ENCODE measurements at places on chromosomes 6 and 20. TPM values are rescaled to one million over a fixed set of nuclear protein-coding genes. Genes with fewer than 3 reads are reported as not detected.

GRCh38 chr20:62970307-62971210 is 18.1 kb downstream of the SLC17A9 start:
- no peak for DNase-seq

- no peak for DNase-seq
These were observed 86.7 kb downstream of the SCML4 start for GRCh38 chr6:107737397-107737793.

Gene SERAC1
- 10.7 TPM for total RNA-seq

DNA sequence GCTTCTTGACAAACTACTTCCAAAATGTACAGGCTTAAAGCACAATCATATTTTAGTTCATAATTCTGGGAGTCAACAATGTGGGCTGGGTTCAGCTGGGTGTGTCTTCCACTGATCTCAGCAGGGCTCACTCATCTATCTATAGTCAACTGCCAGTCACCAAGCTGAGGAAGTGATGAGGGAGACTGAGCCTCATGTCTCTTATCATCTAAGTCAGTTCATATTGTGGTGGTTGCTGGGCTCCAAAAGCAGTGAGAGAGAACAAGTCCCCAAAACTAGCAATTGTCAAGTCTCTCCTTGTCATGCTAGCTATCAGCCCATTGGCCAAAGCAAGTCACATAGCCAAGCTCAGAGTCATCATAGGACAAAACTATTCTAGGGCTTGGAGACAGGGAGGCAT is 465.9 kb upstream of the ARID1B start:
- no peak for DNase-seq

GRCh38 chr6:16647422-16647821 is 113.8 kb downstream of the ATXN1 start:
- no peak for DNase-seq

DNA sequence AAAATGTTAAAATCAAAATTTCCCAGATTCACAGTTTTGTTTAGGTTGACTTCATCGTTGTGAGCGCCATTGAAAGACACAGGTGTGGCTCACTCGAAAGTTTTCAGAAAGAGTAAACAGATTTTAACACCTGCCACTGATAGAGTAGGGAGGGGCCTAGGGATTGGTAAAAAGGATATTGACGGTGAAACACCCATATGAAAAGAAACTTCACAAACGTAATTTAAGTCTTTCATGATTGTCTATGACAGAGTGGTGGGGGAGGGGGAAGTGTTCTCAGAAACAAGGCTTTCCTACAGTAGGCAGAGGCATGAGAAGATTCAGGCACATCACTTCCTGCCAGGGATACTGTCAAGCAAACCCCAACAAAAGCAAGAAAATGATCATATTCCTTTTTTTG is 101.4 kb downstream of the PERP start:
- no peak for DNase-seq

DNA sequence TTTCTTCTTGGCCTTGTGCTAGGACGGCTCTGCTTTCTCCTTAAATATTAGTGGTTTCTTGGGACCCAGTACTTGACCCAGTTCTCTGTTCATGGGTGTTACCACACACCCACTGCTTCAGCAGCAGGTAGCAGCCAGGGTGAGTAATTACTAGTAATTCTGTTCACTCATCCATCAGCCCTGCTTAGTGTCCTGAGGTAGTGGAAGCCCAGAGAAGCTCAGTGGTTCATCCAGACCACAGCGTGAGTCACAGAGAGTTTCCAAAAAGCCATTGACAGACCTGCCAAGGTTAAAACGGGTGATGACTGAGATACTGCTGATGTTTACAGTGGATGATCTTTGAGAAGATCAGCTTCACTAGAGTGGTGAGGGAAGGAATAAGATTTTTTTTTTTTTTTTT is 51.7 kb upstream of the HINT3 start:
- DNase-seq = no peak

Gene LST1
- total RNA-seq = not detected

DNA sequence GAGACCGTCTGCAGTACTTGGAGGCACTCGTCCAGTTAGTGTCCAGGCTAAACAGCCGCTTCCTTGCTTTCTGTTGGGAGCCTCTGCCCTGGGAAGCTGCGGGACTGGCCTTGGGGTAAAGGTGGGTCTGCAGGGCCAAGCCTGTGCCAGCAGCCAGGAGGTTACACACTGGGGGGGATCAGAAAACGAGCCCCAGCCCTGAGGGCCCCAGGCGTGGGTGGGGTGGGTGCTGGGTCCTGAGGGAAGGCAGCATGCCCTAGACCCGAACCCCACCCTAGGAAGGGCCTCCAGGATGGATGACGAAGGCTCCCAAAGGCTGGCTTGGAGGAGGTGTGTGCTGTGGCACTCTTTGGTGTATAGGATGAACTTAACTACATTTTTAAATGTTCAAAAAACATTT is 335.2 kb downstream of the ZFAND3 start:
- DNase-seq = peak; percentile 16

GRCh38 chr20:1998715-1999114 is 4.9 kb upstream of the PDYN start:
- no peak for DNase-seq

Gene NRSN1
- not detected for total RNA-seq

Gene LY6G6D
- not detected for total RNA-seq

DNA sequence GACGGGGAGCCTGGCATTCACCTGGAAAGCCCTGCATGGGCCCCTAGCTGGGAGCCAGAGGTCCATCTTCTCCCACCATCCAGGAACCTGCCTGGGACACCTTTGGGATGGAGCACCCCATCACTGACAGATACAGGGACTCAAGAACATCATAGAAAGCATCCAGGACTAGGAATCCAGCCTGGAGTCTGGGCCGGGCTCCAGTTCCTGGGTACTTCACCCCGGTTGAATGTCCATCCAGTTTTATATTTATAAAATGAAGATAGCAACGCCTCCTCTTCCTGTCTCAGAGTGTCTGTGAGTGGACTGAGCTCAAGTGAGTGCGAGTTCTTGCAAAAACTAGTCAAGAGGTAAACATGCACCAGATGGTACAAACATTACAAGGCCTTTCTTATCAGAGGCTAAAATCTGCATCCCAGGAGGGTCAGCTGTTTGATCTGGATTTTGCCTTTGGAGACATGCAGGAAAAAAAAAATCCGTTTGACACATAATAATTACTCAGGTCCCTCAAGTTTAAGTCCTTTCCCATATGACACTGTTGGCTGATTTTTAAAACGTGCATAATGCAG is 27.4 kb downstream of the ZC3H12D start:
- no peak for DNase-seq

Gene ADAM33
- under 0.01 TPM for total RNA-seq

DNA sequence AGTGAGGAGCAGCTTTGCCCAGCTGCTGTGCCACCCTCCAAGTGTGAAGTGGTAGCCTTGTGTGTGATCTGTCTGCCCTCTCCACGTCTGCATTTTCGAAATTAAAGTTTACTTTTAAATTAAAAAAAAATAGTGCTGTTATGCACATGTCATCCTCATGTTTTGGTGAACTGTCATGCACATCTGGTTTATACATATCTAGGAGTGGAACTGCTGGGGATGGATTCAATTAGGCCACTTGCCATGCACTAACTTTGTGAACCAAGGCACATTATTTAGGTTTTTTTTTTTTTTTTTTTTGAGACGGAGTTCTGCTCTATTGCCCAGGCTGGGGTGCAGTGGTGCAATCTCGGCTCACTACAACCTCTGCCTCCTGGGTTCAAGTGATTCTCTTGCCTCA is 3.6 kb downstream of the GTSF1L start:
- DNase-seq = no peak

GRCh38 chr6:69780585-69781178 is 16.1 kb downstream of the LMBRD1 start:
- DNase-seq = no peak

DNA sequence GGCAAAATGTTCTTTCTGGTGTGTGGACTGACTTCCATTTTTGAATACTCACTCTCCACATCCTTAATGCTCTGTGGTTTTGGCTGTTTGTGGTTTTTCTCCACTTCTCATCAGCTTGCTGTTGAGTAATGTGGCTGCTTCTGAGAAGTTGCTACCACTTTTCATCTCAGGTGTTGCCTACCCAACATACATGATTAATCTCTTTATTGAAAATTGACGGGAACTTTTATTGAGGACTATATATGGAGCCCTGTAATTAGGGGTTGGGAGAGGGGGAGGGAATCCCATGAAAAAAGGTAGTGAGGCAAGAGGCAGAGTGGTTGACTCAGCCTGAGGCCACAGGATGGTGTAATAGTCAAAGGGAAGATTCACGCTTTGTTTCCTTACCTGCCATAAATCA is 17.6 kb downstream of the IL22RA2 start:
- no peak for DNase-seq

Gene KIF6
- 0.13 TPM for total RNA-seq

Gene TXLNB
- total RNA-seq = 0.51 TPM

Gene EDN3
- not detected for total RNA-seq

DNA sequence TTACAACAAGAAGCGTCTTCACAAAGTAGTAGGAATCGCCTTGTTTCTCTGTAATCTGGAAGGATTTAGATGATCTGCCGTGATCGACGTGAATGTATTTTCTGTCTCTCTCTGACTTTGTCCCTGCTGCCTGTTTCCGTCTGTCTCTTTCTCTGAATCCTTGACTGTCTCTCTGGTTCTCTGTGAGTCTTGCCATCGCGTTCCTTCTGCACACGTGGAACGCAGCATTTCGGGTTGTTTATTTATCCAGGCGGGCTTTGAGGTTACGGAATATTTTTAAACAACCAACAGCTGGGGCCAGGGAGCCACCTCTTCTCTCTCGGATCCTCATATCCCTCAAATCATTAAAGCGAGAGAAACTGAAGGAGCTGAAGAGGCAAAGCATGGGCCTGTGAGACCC is 215.9 kb downstream of the ZDHHC14 start:
- no peak for DNase-seq

Gene OR2J3
- total RNA-seq = not detected

Gene RPL7L1
- total RNA-seq = 85.9 TPM

DNA sequence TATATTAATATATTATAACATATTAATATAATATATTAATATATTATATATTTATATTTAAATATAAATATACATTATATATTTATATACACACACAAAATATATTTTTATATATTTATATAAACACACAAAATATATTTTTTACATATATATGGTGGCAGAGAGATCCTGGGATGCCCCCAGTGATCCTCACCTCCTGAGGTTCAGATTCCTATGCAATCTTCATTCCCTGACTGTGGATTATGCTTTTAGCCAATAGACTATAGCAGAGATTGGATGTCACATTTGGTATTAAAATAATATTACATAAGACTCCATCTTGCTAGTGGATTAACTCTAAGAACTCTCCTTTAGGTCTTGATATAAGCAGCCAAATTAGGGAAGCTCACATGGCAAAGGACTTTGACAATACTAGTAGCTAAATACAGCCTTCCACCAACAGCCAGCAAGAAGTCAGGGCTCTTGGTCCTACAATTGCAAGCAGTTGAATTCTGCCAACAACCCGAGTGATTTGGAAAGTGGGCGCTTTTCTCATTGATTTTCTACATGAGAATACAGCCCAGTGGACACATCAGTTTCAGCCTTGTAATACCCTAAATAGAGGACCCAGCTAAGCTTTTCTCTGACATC is 681.0 kb downstream of the C6orf118 start:
- DNase-seq = no peak

DNA sequence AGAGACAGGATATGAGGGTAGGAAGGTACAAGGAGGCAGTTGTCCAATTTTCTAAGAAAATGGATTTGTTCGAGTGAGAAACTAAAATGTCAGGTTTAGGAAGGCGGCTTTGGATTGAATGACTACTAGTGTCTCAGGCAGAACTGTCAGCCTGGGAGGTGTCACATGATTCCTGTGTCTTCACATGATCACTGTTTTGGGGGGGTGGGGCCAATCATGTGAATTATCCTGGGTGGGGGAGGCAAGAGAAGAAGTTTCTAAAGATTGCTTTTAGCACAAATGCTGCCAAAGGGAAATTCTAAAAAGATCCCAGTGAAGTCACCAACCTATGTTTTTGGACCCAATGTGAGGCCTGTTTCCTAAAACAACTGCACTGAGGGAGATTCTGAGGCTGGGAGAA is 2.3 kb downstream of the SIRPA start:
- no peak for DNase-seq

- DNase-seq = no peak
These were observed 66.4 kb upstream of the SMIM28 start for GRCh38 chr6:138311268-138311667.

DNA sequence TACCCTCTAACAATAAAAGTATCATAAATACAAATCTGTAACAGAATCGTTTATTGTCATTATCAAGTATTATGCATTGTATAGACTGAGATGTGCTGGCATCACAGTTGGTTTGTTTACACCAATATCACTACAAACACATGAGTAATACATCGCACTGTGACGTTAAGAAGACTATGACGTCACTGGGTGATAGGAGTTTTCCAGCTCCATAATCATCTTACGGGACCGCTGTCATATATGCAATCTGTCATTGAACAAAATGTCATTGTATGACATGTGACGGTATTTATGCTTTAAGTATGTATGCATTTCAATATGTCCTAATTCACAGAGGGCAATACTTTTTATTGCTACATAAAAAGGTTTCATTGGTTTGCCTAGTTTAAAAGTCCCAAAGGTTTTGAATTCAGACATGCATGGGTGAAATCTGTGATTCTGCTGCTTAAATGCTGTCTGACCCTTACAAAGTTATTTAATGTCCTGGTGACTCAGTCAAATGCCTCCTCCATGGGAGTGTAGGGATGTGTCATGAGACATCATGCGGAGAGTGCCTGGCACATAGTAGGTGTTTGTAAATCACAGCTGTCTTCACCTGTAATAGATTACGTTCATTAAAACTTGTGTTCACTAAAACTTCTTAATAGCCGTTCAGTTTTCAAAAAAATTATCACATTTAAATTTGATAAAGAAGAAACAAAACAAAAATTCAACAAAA is 160.7 kb upstream of the PDE10A start:
- no peak for DNase-seq

- DNase-seq = no peak
These were observed 671 bp downstream of the TAPBP start for GRCh38 chr6:33313105-33313708.

Gene MICB
- total RNA-seq = 8.3 TPM

DNA sequence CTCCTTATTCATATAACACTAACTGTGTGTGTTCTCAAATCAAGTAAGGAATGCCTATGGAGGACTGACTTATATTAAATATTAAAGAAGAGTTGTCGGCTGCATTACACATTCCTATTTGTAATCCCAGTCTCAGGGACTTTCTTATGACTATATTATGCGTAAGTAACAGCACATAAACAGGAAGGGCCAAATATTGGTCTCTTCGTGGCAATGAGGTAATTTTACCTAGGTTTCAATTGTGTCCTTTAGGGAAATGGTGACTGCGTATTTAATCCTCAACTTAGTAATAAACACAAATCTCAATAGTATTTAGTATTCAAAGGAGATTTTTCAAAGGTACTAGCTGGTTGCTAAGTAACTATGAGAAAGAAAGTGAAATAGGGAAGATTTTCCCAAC is 22.8 kb upstream of the EPM2A start:
- no peak for DNase-seq

- DNase-seq = no peak
These were observed 30.8 kb upstream of the KLHL31 start for GRCh38 chr6:53696341-53696740.

Gene NKAIN2
- not detected for total RNA-seq

GRCh38 chr6:145489583-145489982 is 245.7 kb downstream of the EPM2A start:
- DNase-seq = no peak
